ENCODE measurements at places on chromosomes 7 and 10.

GRCh38 chr7:42104231-42104630 lies 132.8 kb downstream of the GLI3 start:
- no peak for DNase-seq

DNA sequence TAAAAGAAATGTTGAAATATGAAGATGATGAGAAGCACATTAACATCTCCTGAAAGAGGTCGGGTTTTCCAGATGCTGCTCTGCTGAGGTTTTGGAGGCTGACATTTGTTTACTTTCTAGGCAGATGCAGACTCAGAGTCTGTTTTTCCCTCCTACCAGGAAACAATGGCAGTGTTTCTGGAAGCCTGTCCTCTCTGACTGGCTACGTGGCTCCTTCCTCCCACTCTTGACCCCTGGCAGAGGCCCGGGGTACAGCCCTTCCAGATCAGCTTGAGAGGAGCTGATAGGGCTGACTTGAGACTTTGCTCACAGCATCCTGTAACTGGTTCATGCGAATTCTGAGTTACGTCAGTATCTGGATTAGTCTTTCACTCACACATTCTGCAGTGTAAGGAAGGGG lies 41.1 kb upstream of the IL15RA start:
- no peak for DNase-seq

DNA sequence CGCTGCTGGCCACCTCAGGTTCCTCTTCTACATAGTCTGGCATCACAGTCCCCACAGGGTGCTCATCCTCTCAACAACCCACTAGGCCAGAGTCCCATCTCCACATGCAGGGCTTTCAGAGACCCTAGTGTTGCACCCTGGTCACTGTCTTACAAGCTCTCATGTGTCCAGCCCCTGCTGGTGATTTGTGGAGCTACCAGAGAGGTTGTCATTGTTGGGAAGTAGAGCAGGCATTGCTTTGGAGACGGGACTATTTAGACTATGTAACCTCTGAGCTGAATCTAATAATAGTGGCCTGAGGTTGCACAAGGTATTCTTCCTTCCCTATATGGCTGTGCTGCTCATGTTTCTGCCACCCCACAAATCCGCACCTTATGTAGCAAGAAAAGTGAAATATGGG lies 135.3 kb upstream of the VWC2 start:
- peak; percentile 45 for DNase-seq

- no peak for DNase-seq
Measured at GRCh38 chr10:42454313-42454712, 184.1 kb downstream of the ZNF33B start.

GRCh38 chr7:135942614-135943013 lies 34.5 kb downstream of the MTPN start:
- no peak for DNase-seq

DNA sequence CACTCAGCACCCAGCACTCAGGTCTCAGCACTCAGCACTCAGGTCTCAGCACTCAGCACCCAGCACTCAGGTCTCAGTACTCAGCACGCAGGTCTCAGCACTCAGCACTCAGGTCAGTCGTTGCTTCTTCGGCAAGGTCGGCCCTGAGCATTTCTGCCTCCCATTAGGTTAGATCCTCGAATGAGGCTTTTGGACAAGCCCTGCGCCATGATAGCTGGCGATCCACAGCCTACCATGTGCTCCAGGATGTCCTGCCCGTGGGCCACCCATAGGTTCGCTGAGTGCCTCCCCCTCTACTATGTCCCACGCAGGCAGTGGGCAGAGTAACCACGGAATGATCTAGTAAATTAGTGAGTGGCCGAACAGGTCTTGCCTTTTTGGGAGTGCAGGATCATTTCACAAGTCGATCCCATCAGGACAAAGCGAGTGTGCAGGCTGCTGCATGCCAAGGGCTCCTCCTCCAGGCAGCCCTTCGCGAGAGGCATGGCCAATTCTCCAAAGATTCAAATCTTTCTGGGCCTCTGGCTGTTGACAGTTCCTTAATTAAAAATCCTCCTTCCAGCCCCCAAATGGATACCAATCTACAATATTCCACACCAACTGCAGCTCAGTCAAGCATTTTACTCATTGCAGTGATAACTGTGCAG lies 206.3 kb downstream of the ADARB2 start:
- DNase-seq: no peak

GRCh38 chr10:125105706-125106255 lies 54.6 kb downstream of the CTBP2 start:
- DNase-seq: no peak

- no peak for DNase-seq
Measured at GRCh38 chr7:83996879-83997278, 197.7 kb downstream of the SEMA3A start.

- no peak for DNase-seq
Measured at GRCh38 chr10:2047679-2048078, 310.4 kb upstream of the ADARB2 start.

DNA sequence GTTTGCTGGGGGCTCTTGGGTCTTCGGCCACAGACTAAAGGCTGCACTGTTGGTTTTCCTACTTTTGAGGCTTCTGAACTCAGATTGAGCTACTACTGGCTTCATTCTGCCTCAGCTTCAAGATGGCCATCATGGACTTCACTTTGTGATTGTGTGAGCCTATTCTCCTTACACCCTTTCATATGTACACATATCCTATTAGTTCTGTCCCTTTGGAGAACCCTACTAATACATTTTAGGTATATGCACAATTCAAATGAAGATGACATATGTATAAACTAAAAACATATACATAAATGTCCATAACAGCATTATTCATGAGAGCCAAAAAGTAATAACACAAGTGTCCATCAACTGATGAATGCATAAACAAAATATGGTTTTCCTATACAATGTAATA lies 75.7 kb downstream of the GPR37 start:
- DNase-seq: no peak

GRCh38 chr7:43303740-43304241 lies 191.3 kb downstream of the HECW1 start:
- DNase-seq: no peak

GRCh38 chr10:119290301-119291048 lies 83.1 kb downstream of the GRK5 start:
- no peak for DNase-seq

DNA sequence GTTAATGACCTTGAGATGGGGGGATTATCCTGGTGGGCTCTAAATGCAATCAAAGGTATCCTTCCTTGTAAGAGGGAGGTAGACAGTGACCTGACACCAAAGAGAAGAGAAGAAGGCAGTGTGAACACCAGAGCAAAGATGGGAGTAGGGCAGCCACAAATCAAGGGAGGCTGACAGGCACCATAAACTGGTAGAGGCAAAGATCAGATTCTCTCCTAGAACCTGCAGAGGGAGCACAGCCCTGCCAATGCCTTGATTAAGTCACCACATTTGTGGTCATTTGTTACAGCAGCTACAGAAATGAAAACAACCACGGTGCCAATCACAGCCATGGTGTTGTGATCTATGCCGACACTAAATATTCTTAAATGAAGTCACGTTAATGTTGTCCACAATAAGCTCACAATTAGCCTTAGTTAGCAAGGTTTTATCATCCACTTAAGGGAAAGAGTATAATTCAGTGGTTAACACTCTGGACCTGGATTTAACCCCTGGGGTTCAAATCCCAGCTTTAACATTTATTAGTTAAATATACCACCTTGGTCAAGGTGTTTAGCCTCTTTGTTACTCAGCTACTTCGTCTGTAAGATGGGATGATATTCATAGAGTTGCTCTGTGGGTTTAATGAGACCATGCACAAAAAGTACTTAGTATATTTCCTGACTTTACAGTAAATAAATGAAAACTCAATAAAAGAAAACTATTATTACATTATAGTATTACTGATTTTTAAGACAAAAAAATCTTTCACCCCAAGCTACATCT lies 70.8 kb downstream of the SGMS1 start:
- no peak for DNase-seq

DNA sequence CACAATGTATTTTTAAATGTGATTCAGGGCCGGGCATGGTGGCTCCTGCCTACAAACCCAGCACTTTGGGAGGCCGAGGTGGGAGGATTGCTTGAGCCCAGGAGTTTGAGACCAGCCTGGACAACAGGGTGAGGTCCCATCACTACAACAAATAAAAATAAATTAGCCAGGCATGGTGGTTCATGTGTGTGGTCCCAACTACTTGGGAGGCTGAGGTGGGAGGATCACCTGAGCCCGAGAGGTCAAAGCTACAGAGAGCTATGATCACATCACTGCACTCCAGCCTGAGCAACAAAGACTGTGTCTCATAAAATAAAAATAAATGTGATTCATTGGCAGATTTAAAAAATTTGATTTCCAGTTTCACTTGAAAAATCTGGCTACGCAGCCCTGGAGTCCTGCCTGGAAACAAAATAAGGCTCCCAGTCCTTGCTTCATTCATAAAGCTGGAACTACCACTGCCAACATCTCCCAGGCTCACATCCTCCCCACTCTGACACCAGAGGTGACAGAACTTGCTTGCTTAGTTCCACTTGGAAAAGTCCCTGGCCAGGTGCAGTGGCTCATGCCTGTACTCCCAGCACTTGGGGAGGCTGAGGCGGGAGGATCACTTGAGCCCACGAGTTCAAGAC lies 27.9 kb upstream of the SLC35G1 start:
- no peak for DNase-seq

GRCh38 chr7:80949449-80949848 lies 30.6 kb upstream of the SEMA3C start:
- DNase-seq: no peak

- no peak for DNase-seq
Measured at GRCh38 chr7:129703751-129704150, 92.2 kb downstream of the NRF1 start.

- DNase-seq: no peak
Measured at GRCh38 chr10:1715821-1716220, 21.5 kb downstream of the ADARB2 start.

GRCh38 chr7:9582824-9583223 lies 1149.4 kb downstream of the NXPH1 start:
- no peak for DNase-seq

DNA sequence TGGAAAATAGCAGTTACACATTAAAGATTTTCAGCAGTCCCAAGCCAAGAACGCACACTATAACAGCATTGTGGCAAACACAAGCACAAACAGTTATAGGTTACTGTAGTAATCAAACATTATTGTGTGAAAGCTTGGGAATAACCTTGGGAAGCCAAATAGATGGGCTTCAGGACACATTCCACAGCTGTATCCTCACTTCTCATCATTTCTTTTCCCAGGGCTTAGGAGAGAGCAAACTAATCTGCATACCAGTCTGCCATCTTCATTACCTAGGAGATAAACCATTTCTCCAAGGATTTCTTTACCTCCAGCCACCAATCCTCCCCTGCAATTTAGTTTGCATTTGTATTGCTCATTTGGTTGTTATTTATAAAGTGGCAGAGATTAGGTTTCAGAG lies 352.4 kb downstream of the SH2D4B start:
- no peak for DNase-seq

DNA sequence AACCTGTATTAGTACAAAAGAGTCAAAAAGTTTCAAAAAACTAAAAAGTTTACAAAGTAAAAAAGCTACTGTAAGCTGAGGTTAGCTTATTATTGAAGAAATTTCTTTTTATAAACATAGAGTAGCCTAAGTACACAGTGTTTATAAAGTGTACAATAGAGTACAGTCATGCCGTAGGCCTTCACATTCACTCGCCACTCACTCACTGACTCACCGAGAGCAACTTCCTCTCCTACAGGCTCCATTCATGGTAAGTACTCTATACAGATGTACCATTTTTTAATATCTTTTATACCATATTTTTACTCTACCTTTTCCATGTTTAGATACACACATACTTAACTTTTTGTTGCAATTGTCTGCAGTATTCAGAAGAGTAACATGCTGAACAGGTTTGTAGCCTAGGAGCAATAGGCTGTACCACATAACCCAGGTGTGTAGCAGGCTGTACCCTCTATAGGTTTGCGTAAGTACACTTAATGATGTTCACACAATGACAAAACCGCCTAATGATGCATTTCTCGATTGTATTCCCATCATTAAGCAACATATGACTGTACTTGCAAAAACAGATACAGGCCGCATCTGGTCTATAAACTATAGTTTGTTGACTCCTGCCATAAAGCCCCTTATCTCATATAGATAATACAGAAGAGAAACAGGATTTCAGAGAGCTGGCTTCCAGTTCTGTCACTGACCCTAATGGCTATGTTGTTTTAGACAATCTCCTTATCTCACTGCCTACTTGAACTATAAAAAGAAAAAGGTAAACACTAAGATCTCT lies 438.8 kb downstream of the HTR7 start:
- DNase-seq: no peak

- no peak for DNase-seq
Measured at GRCh38 chr10:92867235-92867634, 18.9 kb downstream of the EXOC6 start.

- DNase-seq: no peak
Measured at GRCh38 chr7:17985473-17986239, 42.0 kb downstream of the PRPS1L1 start.

GRCh38 chr10:101284101-101284743 lies 55.0 kb upstream of the LBX1 start:
- no peak for DNase-seq

GRCh38 chr7:12923971-12924370 lies 236.5 kb downstream of the ARL4A start:
- no peak for DNase-seq

DNA sequence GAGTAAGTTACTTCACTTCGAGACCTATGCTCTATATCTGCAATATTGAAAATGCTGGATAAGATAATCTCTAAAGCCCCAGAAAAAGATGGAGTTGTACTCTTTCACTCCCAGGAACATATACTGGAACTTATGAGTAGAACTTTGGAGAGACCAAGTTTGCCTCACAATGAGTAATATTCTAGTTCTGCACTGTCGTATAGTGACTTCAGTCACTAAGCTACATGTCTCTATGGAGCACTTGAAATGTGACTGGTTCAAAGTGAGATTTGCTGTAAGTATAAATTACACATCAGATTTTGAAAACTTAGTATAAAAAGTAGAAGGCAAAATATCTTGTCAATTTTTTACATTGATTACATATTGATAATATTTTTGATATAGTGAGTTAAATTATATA lies 116.4 kb downstream of the PTEN start:
- no peak for DNase-seq

GRCh38 chr7:133978502-133979295 lies 148.4 kb upstream of the LRGUK start:
- no peak for DNase-seq

- no peak for DNase-seq
Measured at GRCh38 chr7:16982640-16983350, 101.0 kb upstream of the AGR3 start.

- no peak for DNase-seq
Measured at GRCh38 chr7:84904561-84904960, 282.3 kb downstream of the SEMA3D start.
